K562 (cell line): ENCODE measurements at places on chromosomes 1 and 21.

GRCh38 chr1:205328476-205328875 lies 6.9 kb upstream of the NUAK2 start:
- DNase-seq = no peak

- no peak for DNase-seq
Measured at GRCh38 chr1:174028495-174028894, 6.3 kb upstream of the RC3H1 start.

DNA sequence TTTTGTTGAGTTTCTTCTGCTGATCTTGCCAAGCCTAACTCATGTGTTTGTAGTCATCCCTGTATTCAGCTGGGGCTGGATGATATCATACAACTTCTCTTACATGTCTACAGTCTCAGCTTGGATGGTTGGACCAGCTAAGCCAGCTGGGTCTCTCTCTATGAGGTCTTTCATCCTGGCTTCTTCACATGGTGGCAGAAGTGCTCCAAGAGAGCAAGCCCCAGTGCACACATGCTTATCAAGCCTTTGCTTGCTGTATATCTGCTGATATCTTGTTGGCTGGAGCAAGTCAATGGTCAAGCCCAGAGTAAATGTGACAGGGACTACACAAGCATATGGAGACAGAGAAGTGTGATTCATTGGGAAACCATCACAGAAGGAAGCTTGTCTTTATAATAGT lies 29.2 kb upstream of the SLC44A5 start:
- peak; percentile 68 for DNase-seq

- DNase-seq = no peak
Measured at GRCh38 chr1:47794530-47794929, 202.7 kb downstream of the TRABD2B start.

DNA sequence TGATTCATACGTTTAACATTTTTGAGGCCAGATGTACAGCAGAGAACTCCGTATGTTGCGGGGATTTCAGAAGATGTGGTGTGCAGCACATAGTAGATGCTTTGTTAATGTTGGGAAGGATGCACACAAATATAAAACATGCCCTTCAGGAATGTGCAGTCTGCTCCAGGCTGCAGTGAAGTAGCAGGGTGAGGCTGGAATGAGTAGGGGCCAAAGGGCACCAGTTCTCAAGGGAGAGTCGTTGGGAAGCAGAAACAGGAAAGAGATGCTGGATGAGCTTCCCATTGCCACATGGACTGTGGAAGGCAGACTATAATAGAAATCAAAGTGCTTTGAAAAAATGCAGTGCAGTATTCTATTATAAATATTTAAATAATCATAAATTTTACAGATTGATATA lies 126.9 kb downstream of the NOS1AP start:
- no peak for DNase-seq
